ENCODE measurements at places on chromosomes 16 and 17.

- DNase-seq = no peak
Measured at GRCh38 chr16:25912321-25912720, 220.6 kb downstream of the HS3ST4 start.

- DNase-seq = no peak
Measured at GRCh38 chr16:68368301-68368888, 57.6 kb downstream of the PRMT7 start.

GRCh38 chr17:63647065-63647725, 25.0 kb downstream of the MAP3K3 start:
- no peak for DNase-seq

GRCh38 chr17:19343671-19344151, 18.8 kb downstream of the B9D1 start:
- no peak for DNase-seq

GRCh38 chr16:87054856-87055255, 262.3 kb downstream of the C16orf95 start:
- DNase-seq = no peak

GRCh38 chr17:80761110-80761871, 216.7 kb downstream of the RPTOR start:
- DNase-seq = peak; percentile 28

DNA sequence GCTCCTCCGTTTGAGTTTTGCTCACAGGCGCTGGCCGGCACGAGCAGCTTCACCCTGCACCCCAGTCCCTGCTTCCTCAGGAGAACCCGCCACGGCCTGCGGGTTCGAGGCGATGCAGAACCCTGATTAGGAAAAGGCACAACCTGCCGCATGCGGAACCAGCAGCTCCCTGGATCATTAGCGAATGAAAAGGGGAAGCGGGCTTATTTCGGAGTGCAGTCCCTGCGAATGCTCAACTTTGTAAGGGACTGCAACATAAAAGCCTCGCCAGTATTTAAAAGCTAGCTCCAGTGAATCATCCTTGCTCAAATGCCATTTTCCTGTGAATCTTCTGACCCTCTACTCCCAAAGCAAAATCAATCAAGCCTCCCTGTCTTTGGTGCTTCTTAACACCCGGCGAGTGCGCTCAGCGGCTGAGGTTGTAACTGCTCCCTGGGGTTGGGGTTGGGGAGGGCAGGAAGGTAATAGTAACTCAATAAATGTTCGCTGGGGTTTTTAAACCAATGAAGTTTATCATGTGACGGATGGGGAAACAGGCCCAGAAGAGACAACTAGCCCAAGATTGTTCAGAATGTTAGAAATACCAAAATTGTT, 678 bp upstream of the AKAP10 start:
- DNase-seq = peak; percentile 93
